ENCODE measurements at places on chromosomes 16 and 17.

DNA sequence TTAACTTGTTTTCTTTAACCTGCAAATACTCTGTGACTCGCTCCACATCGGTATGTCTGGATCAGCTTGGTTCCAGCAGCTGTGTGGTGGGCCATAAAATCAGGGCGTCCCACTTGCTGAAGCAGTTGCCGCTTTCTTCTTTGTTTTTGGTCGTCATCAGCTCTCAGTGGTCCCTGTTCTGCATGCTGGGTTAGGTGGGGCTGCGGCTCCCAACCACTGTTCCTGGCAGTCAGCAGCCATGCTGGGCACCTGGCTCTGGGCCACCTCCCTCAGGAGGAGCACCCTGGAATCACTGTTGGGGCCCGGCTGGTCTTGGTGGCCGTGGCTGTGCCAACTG is 23.0 kb downstream of the MGRN1 start:
- no peak for DNase-seq

DNA sequence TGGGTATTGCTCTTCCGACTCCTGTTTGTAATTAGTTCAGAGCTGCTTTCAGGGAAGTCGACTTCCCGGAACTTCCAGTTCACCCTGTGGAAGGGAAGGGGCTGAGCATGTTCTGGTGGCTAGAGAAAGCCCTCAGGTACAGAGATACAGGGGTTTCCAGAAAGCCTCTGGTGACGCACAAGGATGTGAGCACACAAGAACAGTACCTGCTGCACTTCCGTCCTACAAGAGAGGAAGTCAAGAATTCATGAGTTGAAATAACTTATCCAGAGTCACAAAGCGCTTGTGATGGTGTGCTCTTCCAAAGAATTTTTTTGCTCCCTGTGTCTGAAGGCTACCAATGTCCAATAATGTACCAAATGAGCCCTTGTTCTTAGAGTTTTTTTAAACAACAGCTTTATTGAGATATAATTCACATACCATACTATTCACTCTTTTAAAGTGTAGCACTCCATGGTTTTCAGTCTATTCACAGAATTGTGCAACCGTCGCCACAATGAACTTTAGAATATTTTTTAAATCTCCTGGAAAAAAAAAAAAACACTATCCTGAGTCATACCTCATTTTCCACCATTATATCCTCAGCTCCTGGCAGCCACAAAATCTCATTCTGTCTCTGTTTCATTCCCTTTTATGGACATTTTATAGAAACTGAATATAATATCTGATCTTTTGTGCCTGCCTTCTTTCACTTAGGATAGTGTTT is 327.6 kb downstream of the CDH13 start:
- no peak for DNase-seq

DNA sequence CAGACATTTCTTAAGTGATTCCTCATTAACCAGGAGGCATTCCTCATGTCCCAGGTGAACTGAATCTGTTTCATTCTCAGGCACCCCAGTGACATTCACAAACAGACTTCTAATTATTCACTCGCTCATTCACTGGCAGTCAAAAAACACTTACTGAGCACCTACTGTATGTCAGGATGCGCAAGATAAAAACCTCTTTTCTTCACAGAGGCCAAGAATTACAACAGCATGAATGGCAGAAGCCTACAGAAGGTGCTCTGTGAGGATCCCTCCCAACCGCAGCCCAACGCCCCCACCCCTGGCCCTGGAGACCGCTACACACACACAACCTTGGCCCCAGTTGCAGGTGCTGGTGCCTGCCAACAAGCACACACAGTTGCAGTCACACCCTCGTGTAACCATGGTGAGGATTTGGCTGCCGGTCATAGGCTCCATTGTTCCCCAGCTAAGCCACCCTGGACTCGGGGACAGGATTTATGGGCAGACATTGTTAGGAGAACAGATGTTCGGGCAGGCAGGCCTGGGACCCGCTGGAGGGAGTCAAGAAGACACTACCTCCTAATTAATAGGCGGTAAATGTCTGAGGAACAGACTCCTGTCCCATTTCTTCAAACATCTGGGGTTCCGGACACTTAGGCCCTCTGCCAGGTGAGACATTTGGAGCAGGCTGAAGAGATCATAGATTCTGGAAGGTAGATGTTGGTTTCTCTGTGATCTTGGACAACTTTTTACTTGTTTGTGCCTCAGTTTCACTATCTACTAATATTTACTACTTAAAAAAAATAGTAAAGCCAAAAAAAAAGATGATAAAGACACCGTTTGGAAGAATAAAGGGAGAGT is 43.2 kb downstream of the CUEDC1 start:
- peak; percentile 81 for DNase-seq

- DNase-seq: no peak
Observed at GRCh38 chr16:13781575-13782338, 138.2 kb upstream of the ERCC4 start.

- DNase-seq: no peak
Observed at GRCh38 chr17:47808830-47809480, 12.6 kb downstream of the OSBPL7 start.

GRCh38 chr16:1973461-1974156 is 1.8 kb downstream of the TBL3 start:
- no peak for DNase-seq

DNA sequence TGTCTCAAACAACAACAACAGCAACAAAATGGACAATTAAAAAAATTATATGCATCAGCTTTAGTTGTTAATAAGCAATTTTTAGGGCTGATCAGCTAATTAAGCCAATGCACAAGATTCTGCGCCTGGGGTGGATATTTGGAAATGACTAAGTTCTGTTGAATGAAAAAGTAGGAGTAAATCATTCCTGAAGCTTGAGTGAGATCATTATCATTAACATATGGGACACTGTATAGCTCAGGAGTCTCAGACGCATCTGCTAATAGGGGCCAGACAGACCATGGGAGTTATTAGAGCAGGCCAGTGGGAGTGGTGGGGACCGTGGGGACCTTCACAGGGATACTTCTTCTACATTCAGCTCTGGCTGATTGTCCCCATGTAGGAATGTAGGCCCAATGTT is 22.8 kb downstream of the IRX5 start:
- no peak for DNase-seq

- DNase-seq: no peak
Observed at GRCh38 chr16:79929260-79929965, 328.9 kb upstream of the MAF start.

DNA sequence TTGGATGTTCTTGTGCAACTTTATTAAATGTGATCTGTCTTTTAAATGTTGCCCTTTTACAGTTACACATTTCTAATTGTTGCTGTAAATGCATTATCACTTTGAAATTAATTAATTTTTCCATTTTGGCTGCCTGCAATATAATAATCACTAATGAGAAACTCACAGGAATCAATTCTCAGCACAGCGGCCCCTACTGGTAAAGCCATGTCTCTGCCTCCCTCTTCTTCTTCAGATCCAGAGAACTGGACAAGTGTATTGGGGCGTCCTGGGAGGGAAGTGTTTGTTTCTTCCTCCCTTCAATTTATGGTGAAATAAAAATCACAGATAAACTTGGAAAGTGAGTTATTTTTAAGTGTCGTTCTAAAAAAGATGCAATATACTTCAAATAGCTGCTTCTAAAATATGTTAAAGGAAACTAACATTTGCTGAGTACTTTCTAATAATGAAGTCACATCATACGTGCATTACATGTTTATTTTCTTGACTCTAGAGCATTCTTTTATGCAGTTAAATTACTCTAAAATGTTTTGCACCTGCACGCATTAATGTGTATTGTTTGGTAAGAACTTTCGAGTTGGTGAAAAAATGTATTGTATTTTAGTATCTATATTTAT is 338.0 kb downstream of the WWOX start:
- DNase-seq: no peak

GRCh38 chr17:45231481-45232116 is 9.9 kb downstream of the FMNL1 start:
- no peak for DNase-seq

GRCh38 chr17:38926293-38927070 is 1.1 kb downstream of the LASP1NB start:
- DNase-seq: no peak

- DNase-seq: no peak
Observed at GRCh38 chr17:19344311-19345066, 18.0 kb downstream of the B9D1 start.

- DNase-seq: no peak
Observed at GRCh38 chr17:16676676-16677268, 13.3 kb upstream of the CCDC144A start.

GRCh38 chr17:15469260-15469659 is 1.8 kb upstream of the CDRT4 start:
- peak; percentile 70 for DNase-seq
